ENCODE measurements at places on chromosomes 2 and 18.

GRCh38 chr2:11310212-11310611 is 34.2 kb downstream of the ROCK2 start:
- DNase-seq = no peak

DNA sequence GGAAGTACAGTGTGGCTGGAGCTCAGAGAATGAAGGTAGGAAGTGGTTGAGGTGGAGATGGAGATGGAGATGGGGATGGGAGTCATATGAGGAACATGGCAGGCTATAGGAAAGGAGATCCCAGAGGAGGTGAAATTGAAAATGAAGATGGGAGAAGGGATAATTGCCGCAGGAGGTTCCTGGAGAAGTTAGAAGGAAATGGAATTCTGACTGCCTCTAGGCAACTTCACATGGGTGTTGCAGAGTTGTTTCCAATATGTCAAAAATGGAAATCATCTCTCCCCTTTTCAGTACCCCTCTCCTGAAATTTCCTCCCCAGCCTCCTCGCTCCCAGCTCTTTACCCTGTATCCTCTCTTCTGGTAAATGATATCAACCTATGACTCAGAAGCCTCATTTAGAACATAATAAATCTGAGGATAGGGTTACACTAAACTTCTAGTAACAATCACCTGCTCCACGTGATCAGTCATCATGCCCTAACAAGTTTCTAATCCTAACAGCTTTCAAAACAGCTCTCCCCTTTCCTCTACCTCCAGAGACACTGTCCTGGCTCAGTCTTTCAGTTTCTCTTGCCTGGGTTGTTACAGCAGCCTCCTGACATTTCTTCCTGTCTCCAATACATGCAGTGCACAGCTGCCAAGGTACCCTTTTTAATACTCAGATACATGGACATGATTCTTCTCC is 201.9 kb upstream of the RBMS1 start:
- peak; percentile 46 for DNase-seq

GRCh38 chr2:85779641-85780315 is 26.0 kb downstream of the ATOH8 start:
- no peak for DNase-seq

DNA sequence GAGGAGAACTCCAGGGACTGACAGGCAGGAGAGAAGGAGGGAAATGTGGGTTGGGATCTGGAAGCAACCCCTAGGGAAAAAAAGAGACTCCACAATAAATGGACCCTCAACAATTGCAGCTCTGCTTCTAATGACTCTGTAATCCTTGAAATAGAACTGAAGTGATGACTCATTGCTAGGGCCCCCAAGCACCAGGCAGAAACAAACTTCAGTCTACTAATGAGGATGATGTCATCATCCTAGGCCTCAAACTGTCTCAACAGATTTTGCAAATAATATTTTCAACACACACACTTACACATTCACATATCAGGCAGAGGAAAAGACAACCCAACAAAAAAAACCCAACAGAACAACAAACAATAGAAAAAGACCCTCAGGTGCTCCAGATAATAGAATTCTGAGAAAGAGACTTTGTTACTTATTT is 143.3 kb downstream of the HDAC4 start:
- DNase-seq = no peak

DNA sequence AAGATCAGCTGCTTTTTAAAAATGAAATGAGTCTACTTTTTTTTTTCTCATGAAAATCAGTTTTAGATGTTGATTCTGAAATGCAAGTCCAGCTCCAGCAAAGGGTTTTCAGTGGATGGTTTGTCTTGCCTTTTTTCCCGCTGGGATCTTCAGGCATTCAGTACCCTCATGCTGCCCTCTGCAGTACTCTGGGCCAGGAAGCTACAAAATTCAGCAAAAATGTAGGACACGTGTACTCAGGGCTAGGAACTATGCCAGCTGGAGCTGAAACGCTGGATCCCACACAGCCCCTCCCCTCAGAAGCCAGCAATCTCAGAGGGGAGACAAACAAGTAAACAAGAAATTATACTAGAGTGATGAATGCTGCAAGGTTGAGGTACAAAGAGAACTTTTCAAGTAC is 97.3 kb downstream of the MMADHC start:
- no peak for DNase-seq

GRCh38 chr2:157339965-157340655 is 14.5 kb upstream of the ERMN start:
- peak; percentile 18 for DNase-seq

- no peak for DNase-seq
Observed at GRCh38 chr2:172571245-172571644, 15.4 kb downstream of the PDK1 start.

DNA sequence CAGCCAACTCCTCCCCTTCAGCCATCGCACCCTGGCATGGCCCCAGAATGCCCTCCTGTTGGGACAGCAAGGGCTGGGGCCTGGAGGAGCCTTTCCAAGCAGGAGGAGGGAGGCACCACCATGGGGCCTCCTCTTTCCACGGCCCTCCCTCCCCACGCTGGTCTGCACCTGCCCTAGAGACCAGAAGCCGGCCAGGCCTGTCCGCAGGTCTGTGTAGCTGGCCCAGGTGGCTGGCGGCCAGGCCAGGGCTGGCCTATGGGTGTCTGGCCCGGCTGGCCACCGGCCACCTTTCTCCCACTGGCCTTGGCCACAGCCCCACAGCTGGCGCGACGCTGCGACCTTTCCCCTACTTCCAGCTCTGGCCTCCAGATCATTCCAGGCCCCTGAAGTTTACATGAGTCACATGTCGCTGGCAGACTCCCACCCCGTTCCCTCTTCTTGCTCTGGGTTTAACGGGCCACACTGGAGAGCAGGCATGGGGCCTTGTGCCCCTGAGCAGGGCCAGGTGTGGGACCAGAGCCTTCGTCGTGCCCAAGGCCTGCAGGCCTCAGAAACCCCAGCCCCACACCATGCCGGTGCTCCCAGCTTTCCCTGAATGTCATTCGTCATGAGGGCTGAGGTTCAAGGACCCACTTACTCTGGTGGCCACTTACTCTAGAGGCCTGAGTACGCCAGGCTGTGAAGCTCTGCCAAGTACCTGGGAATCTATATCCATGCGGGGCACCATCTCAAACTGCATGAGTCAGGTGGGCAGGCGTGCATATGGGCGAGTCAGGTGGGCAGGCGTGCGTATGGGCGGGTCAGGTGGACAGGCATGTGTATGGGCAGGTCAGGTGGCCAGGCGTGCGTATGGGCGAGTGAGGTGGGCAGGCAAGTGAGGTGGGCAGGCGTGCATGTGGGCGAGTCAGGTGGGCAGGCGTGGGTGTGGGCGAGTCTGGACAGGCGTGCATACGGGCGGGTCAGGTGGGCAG is 33.3 kb upstream of the KLF11 start:
- DNase-seq = no peak

DNA sequence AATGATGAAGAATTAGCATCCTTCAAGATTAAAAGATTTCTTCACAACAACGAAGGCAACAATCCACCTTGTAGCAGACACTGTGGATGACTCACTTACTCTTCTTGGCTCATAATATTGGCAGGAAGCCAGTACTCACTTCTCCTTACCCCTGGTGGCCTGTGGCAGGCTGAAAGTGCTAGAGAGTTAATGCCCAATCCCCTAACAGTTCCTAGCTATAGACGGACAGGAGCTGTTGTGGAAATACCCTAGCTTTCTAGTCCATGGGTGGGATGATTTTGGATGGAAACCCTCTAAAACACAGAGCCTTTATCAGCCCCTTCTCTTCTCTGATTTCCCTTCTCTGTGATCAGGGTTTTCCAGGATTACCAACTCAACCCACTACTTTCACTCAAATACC is 128.6 kb upstream of the NYAP2 start:
- DNase-seq = peak; percentile 48

Measured in NCI-H748 treated with DMSO at 0.1 percent for 48 hours (cell line).